Heart left ventricle (tissue), 16 donors: ENCODE measurements at places on chromosomes 2 and 18. TPM values are rescaled to one million over a fixed set of nuclear protein-coding genes. Genes with fewer than 3 reads are reported as not detected.

Gene SCYGR2
- total RNA-seq: not detected

Gene SNRNP27
- total RNA-seq: 48.4 TPM

Gene CERKL
- not detected for total RNA-seq

Gene CCDC148
- total RNA-seq: 0.31 TPM

Gene IL37
- total RNA-seq: not detected

- DNase-seq: no peak
These were observed 46.2 kb downstream of the PKP4 start for GRCh38 chr2:158502974-158503373.

- DNase-seq: no peak
These were observed 354.1 kb downstream of the HRH4 start for GRCh38 chr18:24814521-24814920.

- no peak for DNase-seq
These were observed 156.6 kb upstream of the ACVR2A start for GRCh38 chr2:147688242-147688641.

DNA sequence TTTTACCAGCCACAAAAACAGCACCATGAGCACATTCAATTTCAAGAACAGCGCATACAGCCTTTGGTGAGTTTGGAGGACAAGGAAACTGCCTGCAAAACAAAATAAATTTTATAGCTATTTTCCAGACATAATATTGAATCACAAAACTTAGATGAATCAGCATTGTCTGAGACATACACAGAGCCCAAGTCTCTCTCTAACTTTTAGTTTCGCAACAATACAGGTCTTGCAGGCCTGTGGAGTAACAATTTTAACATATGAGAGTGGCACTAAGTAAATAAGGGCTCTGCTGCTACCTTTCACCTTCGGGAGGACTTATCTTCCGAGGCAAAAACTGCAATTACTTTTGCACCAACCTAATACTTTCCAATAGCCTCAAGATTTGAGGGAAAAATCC lies 56.1 kb upstream of the PEX13 start:
- no peak for DNase-seq

- no peak for DNase-seq
These were observed 86.0 kb downstream of the DTNB start for GRCh38 chr2:25587361-25587760.

DNA sequence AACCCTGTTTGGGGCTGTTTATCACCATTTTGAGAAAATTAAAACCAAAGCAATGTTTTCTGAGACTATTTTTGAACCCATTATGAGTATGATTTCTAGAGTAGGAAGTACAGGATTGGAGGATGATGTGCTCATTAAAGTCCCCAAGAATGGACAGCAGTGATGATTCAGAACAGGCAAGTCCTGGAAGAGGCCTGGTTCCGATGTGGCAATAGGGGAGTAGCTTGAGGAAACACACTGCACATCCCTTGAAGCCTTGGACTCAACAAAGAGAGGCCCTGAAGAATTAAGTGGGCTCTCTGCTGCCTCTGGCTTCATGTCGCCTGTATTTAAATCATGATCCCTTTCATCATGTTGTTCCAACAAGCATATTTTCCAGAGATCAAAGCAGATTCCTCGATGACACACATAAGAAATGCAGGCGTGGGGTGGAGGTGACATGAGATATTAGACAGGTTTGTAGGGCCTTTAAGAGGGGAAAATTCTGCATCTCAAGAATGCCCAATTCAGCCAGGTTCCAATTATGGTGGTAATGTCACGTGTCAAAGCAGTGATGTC lies 242.2 kb downstream of the FHOD3 start:
- DNase-seq: no peak

GRCh38 chr2:65367524-65367923 lies 64.9 kb downstream of the SPRED2 start:
- no peak for DNase-seq

GRCh38 chr18:23967321-23968089 lies 47.0 kb upstream of the TTC39C start:
- DNase-seq: no peak

DNA sequence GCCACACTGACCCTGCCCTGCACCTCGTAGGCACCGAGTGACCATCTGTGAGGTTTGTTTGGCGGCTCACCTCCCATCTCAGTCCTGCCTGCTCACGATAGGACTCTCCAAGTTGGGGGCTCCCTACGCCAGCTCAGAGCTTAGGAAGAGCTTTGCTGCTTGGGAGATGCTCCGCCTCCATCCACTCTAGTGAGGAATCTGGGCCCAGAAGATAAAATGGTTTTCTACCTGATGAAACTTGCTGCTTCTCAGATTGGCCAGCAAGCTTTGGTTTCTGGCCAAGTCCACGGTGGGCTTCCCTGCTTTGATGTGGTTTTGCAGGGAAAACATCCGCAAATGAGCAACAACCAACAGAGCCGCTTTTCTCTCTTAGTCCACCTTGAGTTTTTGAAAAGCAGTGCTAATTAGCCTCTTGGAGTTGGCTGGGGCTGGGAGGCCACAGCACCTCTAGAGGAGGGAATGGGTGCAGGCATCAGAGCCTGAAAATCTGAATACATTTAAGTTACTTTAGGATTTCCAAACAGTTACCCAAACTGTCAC lies 42.2 kb downstream of the THNSL2 start:
- DNase-seq: no peak

- no peak for DNase-seq
These were observed 41.6 kb downstream of the ZBTB14 start for GRCh38 chr18:5253910-5254309.

DNA sequence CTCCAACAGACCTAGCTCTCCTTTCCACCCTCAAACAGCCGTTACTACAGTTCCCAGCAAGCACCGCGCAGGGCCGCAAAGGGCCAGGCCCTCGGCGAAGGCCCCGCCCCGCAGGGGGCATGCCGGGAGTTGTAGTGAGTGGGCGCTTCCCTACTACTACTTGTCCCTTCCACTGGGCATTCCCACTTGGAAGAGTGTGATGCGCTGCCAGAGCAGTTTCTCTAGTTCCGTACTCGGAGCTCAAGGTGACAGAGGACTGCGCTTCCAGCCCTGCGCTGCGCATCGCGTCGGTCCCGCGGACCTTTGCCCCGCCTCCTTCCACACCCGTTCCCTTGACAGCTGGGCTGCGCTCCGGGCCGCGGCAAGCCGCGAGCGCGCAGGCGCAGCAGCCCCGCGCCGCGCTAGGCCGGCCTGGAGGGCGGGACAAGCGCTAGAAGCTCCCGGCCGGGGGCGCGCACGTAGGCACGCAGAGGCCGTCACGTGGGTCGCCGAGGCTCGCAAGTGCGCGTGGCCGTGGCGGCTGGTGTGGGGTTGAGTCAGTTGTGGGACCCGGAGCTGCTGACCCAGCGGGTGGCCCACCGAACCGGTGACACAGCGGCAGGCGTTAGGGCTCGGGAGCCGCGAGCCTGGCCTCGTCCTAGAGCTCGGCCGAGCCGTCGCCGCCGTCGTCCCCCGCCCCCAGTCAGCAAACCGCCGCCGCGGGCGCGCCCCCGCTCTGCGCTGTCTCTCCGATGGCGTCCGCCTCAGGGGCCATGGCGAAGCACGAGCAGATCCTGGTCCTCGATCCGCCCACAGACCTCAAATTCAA lies at the start of gene VAPA:
Gene VAPA (plus strand): TSS at position 491 of the 808 bp plus-strand sequence. CDS start 241 bp downstream, at position 732.
- peak; percentile 96 for DNase-seq

- no peak for DNase-seq
These were observed 107.4 kb upstream of the ID2 start for GRCh38 chr2:8574196-8575037.

DNA sequence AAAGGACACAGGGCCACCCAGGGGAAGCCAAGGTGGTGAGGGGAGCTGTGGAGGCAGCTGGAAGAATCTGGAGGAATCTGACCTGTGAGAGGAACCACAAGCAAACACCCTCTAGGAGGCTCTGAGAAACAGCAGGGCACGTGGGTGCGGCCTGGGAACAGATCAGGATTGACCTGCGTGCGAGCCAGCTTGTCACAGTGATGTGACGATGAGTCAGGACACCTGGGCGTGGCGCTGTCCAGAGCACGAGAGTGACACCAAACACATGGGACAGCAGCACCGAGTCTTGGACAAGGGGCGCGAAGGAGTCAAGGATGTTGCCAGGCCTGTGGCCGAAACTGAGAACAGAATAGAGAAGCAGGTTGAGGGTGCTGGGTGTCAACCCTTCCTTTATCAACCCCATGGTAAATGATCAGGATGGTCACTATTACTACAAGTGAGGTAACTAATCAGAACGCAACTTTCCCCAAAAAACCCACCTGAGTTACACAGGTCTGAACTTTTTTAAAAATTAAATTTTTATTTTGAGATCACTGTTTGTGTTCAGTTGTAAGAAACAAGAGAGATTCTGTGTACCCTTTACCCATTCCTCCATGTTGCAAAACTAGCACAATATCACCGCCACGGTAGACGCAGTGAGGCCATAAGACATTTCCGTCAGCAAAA lies 637 bp upstream of the SFT2D3 start:
- peak; percentile 68 for DNase-seq

DNA sequence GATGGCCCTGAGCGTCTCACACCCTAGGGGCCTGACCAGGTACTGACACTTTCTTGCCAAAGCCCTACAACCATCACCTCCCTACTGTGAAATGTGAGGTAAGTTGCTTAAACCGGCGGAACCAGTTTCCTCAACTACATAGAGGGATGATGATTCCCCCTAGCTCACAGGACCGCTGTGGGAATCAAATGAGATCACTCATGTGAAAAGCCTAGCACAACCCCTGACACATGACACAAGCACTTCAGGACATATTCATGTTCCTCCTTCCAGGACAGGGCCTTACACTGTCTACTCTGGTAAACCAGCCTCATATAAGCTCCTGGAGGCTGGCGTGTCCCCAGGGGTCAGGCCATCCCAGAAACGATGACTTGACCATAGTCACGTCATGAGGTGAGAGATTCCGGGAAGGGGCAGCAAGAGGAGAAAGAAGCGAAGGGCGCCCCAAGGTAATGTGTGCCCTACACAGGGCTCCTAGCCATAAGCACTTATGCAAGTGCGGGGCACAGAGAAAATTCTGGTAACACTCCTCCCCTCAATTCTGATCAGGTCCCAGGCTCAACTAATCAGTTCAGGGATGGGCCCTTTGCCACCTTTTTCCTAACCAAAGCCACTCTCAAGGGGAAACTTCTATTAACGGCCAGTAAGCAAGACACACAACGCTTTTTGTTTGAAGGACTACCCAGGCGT lies 49.5 kb downstream of the C2orf42 start:
- DNase-seq: peak; percentile 55

- no peak for DNase-seq
These were observed 130.4 kb downstream of the CCDC74A start for GRCh38 chr2:131657895-131658768.

DNA sequence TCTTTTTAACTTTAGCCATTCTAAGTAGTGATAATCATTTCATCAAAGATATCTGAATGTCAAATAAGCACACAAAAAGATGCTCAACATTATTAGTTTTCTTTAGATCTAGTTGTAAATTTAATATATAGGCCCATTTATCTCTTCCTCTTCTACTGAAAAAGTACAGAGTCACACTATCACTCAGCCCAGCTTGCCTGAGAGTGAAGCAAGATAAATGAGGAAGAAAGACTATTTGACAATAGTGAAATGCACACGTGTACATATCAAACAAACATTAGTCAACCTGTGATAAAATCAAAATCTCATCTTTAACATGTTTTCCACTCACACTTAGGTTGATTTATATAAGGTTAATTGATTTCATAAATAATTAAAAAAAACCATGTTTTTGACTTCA lies 83.5 kb upstream of the CCDC195 start:
- DNase-seq: no peak

GRCh38 chr2:196617430-196617829 lies 22.1 kb upstream of the CCDC150 start:
- no peak for DNase-seq

- no peak for DNase-seq
These were observed 63.6 kb downstream of the CERS6 start for GRCh38 chr2:168519534-168520308.
